ENCODE measurements at places on chromosomes 12 and 14.

DNA sequence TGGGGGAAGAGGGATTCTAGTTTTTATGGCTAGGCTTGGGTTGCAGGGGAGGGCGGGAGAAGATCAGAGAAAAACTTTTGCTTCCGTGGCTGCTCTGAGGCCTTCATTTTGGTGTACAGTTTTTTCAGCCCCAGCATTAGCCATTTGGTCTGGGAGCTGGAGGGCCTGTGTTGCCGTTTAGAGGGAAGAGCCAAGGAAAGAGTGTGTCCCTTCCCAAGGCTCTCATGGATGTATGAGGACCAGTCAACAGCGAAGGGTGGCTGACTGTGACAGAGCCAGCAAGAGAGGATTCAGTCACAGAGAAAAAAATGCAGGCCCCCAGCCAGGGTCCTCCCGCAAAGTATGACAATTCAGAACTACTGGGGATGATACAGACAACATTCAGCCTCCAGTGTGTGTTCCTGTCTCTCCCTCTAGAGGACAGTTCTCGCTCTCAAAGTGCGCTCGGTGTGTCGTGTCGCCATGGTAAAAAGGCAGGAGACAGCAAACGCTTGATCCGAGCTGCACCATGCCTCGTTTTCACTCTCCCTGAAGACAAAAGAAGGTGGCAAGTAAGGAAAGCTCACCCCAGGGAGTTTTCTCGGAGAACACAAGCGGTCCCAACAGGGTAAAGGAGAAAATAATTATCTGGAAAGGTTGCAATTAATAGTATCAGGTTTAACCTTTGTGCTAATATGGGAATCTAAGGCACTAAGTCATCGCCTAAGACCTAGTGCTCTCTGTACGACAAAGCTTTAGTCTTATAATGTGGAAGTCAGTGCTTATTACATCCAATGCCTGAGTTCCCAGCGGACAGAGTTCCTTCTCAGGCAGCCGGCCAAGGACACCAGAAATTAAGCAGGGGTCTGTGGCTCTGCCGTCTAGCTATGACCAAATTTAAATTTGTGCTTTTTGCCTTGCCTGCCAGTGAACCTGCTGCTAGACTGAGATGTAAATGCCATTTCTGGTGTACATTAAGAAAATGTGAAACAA, 157.3 kb upstream of the PLXNC1 start:
- DNase-seq = peak; percentile 72

GRCh38 chr12:132218915-132219314, 74.7 kb downstream of the NOC4L start:
- DNase-seq = no peak

DNA sequence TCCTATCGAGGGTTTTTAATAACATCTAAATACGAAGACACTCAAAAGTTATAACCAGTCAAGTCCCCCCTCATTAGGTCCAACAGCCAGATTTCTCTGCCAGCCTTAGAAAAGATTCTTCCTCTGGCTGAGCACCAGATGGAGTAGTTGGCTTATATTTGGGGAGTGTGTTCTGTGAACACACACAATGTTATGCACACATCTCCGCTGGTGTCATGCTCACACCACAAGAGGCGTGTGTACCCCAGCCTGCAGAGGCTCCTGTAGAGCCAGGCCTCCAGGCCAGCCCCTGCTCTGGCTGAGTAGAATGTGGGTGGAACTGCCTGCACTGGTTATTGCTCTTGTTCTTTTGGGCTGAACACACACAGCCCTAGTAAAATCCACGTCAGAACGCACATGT, 64.0 kb downstream of the PIWIL1 start:
- DNase-seq = peak; percentile 59

- DNase-seq = peak; percentile 71
Measured at GRCh38 chr12:48003226-48004052, 837 bp downstream of the COL2A1 start.

DNA sequence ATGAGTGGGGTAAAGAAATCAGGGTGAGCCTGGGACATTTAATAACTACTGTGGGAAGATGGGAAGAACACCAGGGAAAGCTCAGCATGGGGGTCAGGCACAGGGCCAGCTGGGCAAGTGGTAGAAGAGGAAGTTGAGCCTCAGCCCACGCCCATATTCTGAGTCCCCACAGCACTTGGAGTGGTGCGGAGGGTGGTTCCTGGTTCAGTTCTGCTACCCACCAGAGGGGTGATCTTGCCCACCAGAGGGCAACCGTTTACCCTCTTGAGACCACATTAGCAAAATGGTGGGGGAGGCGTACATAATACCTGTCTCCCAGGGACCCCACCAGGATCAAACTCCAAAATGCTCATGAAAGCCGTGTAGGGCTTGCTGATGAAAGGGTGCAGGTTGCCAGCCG, 16.8 kb upstream of the ANKRD33 start:
- DNase-seq = no peak

GRCh38 chr14:93023039-93023438, 92.7 kb downstream of the ITPK1 start:
- no peak for DNase-seq

- no peak for DNase-seq
Measured at GRCh38 chr12:28535216-28535615, 345.0 kb downstream of the CCDC91 start.

- DNase-seq = no peak
Measured at GRCh38 chr12:58069268-58069963, 128.0 kb downstream of the ATP23 start.

- no peak for DNase-seq
Measured at GRCh38 chr14:37678916-37679315, 83.5 kb downstream of the TTC6 start.

- no peak for DNase-seq
Measured at GRCh38 chr12:102681747-102682146, 201.4 kb upstream of the IGF1 start.

DNA sequence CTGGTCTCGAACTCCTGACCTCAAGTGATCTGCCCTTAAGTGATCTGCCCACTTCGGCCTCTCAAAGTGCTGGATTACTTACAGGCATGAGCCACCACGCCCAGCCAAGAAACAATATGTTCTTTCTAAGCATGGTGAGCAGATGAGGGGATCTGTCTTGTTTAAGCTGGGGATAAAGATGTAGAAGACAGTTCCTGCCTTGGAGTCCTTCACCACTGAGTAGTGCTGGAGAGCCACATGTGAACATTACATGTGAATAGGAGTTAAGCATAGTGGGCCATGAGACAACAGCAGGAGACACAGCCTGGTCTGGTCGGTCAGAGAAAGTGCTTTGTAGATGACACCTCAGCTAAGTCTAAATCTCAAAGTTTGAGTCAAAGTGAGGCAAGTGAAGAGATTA, 26.0 kb downstream of the TMBIM6 start:
- DNase-seq = no peak
